ENCODE measurements at places on chromosomes 16 and 17. TPM values are rescaled to one million over a fixed set of nuclear protein-coding genes. Genes with fewer than 3 reads are reported as not detected.

DNA sequence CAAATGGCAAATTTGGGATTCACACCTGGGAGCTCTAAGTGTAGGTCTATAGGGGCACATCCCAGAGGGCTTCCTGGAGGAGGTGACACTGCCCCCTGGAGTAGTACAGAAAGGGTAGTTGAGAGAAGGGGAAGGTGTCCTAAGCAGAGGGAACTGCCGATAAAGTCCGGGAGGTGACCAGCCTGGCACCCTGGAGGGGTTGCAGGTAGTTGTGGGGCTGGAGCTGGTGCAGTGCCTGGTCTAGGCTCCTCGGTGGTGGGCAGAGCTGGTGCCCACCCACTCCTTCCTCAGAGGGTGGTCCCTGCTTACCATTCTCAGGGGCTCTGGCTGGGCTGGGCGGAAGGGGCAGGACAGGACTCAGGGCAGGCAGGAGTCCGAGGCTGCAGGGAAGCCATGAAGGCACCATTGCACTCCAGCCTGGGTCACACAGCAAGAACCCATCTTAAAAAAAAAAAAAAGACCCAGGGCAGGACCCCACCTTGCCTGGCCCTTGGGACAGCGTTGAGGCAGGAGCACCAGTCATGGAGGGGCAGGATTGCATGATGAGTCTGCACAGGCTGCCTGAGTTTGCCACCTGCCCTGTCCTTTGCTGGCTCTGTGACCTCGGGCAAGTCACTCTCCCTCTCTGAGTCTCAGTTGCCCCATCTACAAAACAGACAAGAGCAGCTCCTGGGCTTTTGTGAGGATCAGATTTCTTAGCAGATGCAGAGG is 43.8 kb downstream of the LAT start:
- no peak for DNase-seq

GRCh38 chr17:64323774-64324173 is 60.7 kb upstream of the TEX2 start:
- DNase-seq, result no peak

The CYGB gene
- 1.3 TPM for total RNA-seq

The KRT33B gene
- total RNA-seq, result 0.18 TPM

The MYH1 gene
- not detected for total RNA-seq
